Parietal lobe (tissue), 2 donors: ENCODE measurements at places on chromosomes 11 and 22. TPM values are rescaled to one million over a fixed set of nuclear protein-coding genes. Genes with fewer than 3 reads are reported as not detected.

The FOLR1 gene
- not detected for total RNA-seq

The BRD1 gene
- total RNA-seq = 68.2 TPM

The TMEM123 gene
- total RNA-seq = 149 TPM

The PRODH gene
- total RNA-seq = 2.8 TPM

The KRTAP5-8 gene
- not detected for total RNA-seq

The DRD2 gene
- 0.31 TPM for total RNA-seq

The B3GAT1 gene
- total RNA-seq = 75.4 TPM

The GTSE1 gene
- total RNA-seq = 3.1 TPM

The TOLLIP gene
- total RNA-seq = 27.5 TPM

The FLRT1 gene
- total RNA-seq = 11.9 TPM

The DDI1 gene
- total RNA-seq = not detected

The POU2AF3 gene
- total RNA-seq = 0.94 TPM

The RGL4 gene
- total RNA-seq = not detected

The OR52H1 gene
- total RNA-seq = 3.8 TPM

The OR4C3 gene
- not detected for total RNA-seq

The SCT gene
- not detected for total RNA-seq

The MYOD1 gene
- not detected for total RNA-seq

The DNAJC4 gene
- total RNA-seq = 7.2 TPM

The BAIAP2L2 gene
- total RNA-seq = 0.31 TPM

The MIAT gene
- total RNA-seq = 490 TPM

The CLTCL1 gene
- total RNA-seq = 18.2 TPM

The SHISA8 gene
- not detected for total RNA-seq

The RFPL2 gene
- not detected for total RNA-seq

The MS4A15 gene
- total RNA-seq = not detected

The KLHDC7B gene
- not detected for total RNA-seq

The OR2D2 gene
- total RNA-seq = 2.2 TPM

The BIK gene
- not detected for total RNA-seq

The APBB1 gene
- 222 TPM for total RNA-seq

The ISX gene
- not detected for total RNA-seq

The ASCC2 gene
- 45.7 TPM for total RNA-seq

The KRTAP5-10 gene
- not detected for total RNA-seq

The IRAG1 gene
- total RNA-seq = 0.63 TPM

The TMPRSS4 gene
- not detected for total RNA-seq
